ENCODE measurements at places on chromosomes 2 and 18. TPM values are rescaled to one million over a fixed set of nuclear protein-coding genes. Genes with fewer than 3 reads are reported as not detected.

Gene CAVIN2
- total RNA-seq = 571 TPM

Gene LIMS2
- 20.1 TPM for total RNA-seq

Gene ANKRD30BL
- not detected for total RNA-seq

Gene TEKT4
- not detected for total RNA-seq

Gene FAHD2A
- 24.1 TPM for total RNA-seq

GRCh38 chr2:25606892-25607291 lies 66.5 kb downstream of the DTNB start:
- DNase-seq = peak; percentile 72

DNA sequence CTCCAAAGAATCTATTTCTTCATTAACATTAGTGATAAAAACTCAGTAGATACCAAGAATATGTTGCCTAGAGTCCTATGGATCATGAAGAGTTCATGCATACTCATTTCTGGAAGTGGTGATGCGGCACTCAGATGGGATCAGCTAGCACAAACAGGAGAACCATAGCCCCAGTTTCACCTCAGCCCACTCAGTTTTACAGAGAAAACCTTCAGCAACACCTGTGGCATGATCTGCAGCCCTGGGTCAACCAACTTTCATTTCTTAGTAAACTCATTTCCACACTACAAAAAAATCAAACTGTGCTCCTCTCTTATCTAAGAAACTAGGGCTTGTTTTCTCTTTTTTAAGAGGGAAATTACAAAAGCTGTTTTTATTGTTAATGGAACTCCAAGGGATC lies 569.4 kb downstream of the CCDC85A start:
- DNase-seq = no peak
